ENCODE measurements at places on chromosomes 2 and 18.

DNA sequence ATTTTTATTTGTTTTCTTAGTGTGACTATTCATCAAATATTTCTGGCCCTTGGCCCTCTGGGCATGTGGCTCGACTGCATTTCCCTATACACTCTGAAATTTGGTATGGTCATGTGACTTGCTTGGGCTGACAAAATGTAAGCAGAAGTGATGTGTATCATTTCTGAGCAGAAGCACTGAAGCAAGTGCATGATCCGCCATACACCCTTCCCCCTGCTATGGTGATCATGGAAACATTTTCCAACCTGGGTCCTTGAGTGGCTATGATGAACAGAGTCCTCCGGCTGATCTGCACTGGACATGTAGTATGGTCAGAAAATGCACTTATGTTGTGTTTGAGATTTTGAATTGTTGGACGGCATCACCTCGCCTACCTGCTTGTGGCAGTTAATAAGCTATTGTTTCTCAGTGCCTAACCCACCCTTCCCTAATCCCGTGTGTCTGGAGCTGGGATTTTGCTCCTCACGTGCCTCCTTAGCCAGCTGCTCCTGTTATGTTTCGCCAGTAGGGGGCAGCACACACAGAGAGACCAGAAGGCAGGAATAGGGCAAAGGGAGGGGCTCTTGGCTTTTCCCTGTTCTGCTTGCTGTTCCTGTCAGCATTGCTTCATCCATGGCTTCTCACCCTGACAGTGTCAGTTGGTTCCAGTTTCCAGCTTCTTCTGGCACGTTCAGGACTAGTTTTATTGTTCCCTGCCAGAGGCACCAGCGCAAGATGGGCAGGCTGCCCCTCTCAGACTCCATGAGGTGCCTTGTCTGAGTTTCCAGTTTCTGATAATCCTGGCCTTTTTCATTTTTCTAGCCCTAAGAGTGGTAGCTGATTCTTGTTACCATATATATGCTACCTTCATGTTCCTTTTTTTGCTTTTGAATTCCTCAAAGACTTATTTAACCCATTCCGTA lies 207.4 kb downstream of the ARL6IP6 start:
- peak; percentile 3 for DNase-seq

DNA sequence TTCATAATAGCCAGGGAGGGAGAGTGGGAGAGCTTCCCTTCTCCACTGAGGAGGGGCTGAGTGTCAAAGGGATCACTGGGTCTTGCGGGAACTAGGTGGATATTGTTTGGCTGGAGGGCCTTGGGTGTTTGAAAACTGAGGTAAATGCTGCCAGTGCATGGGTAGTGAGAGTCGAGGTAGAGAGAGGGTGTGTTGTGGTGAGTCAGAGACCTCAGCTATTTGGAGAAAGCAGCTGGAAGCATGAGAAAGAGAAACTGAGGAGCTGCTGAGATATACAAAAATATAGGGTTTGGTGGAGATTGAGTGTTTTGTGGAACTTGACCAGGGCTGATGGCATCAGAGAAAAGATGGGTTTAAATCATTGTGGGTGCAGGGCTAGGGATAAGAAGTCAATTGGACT lies 127.0 kb upstream of the CCDC195 start:
- no peak for DNase-seq

DNA sequence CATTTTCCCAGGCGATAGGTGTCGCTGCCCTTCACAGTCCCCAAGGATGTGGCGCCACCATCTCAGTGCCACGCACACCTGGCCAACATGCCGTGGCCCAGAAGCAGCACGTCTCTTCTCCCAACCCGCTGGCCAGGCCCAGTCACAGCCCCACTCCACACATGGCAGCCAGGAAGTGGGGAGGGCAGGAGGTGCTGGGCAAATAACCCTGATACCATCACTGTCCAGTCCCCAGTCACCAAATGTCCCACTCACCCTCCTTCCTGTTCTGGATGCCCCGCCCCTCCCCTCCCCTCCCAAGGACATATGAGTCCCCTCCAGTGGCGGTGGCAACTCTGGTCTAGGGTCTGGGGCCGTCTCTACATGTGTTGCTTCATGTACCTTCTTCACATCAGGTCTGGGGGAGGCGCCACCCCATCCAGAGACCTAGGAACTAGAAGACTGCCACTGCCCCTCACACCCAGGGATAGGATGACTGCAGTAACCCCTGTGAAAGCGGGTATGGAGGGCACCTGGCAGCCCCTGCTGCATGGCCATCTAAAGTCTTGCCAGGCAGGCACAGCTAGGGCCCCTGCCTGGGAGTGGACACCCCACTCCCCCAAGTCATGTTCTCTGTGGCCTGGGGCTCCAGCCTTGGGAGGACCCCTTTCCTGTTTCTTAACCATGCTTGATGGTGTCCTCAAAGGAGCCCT lies 7.3 kb upstream of the CAPN10 start:
- DNase-seq, result no peak

DNA sequence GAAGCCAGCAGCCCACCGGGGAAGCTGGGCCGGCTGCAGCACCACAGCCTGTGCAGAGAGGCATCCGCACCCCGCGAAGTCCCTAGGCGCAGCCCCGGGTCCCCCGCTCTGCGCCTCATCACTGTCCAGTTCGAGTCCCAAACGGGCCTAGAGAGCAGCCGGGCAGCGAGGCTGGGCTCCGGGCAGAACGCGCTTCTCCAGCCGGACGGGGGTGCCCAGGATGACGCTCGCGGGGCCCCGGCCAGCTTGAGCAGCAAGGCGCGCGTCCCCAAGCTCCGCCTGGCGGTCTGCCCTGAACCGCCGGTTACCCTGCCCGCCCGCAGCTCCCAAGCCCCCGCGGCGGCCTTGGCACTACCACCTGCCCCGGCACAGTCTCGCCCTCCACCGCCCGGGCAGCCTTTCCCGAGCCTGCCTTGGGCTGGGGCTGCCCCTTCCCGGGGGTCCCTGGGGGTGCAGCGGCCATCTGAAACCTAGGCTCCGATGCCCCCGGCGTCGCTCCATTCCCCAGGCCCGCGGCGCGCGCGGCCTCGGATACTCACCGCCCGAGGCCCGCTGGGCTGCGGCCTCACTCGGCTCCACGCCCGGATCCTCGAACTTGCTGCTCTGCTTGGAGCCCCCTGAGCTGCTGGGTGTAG lies 591 bp downstream of the SLC16A14 start:
- DNase-seq, result no peak

GRCh38 chr2:147792966-147793617 lies 51.7 kb upstream of the ACVR2A start:
- no peak for DNase-seq

- DNase-seq, result no peak
Observed at GRCh38 chr2:135825550-135826176, 11.3 kb downstream of the LCT start.

GRCh38 chr18:8943900-8944870 lies 158.3 kb upstream of the NDUFV2 start:
- DNase-seq, result no peak

DNA sequence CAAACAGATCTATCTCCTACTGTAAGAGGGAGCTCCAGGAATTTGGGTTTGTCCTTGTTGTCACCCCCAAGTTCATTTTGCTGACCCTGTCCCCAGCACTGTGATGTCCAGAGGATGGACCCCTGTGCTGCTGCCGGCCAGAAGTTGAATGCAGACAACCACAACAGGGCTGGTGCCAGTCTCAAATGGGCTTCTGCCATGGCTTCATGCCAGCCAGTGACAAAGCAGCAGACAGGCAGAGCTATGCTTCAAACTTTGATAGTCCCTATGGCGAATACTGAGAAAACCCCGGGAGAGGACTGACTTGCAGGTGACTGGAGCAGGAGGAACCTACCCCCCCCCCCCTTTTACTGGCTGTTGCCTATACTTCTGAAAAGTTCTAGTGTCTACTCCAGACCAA lies 3.2 kb downstream of the SMAD7 start:
- no peak for DNase-seq

DNA sequence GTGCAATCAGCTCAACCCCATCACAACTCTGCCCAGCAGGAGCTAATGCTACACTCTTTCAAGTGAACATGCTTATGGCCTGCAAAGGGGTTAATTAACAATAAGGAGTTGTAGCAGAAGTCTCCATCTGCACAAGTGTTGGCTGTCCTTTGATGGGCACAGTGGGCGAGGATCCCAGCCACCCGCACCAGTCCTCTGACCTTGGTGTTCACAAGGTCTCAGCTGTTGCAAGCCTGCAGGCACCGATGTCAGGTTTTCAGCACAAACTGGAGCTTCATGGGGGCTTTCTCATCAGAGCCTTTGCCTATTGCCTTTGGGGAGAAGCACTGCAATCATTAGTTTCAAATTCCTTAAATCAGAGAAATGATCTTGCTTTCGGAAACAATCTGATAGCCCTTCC lies 60.9 kb upstream of the TMEM178A start:
- DNase-seq, result no peak

GRCh38 chr18:48836231-48836805 lies 114.4 kb downstream of the SMAD7 start:
- no peak for DNase-seq

- DNase-seq, result no peak
Observed at GRCh38 chr2:68912732-68913131, 40.0 kb downstream of the GKN2 start.

DNA sequence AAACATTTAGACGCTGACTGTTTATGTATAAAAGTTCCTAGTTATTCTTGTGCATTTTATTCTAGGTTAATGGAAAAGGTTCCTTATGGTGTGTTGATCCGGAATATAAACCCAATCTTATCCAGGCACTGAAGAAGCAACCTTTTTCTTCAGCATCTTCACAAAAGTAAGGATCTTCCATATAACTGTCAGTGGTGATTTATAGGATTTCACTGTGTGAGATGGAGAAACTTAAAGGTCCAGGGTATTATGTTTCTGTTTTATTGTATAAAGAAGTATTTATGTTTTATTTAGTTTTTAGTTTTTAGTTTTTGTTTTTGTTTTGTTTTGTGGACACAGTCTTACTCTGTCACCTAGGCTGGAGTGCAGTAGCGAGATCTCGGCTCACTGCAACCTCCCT lies 171.0 kb upstream of the STON1 start:
- DNase-seq, result no peak

DNA sequence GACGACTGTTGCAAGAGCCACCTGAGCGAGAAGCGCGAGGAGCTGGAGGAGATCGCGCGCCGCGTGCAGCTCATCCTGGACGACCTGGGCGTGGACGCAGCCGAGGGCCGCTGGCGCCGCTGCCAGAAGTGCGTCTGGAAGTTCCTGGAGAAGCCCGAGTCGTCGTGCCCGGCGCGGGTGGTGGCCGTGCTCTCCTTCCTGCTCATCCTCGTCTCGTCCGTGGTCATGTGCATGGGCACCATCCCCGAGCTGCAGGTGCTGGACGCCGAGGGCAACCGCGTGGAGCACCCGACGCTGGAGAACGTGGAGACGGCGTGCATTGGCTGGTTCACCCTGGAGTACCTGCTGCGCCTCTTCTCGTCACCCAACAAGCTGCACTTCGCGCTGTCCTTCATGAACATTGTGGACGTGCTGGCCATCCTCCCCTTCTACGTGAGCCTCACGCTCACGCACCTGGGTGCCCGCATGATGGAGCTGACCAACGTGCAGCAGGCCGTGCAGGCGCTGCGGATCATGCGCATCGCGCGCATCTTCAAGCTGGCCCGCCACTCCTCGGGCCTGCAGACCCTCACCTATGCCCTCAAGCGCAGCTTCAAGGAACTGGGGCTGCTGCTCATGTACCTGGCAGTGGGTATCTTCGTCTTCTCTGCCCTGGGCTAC lies 1.2 kb downstream of the KCNF1 start:
- DNase-seq, result no peak

- DNase-seq, result no peak
Observed at GRCh38 chr18:70295192-70296188, 6.6 kb downstream of the SOCS6 start.

DNA sequence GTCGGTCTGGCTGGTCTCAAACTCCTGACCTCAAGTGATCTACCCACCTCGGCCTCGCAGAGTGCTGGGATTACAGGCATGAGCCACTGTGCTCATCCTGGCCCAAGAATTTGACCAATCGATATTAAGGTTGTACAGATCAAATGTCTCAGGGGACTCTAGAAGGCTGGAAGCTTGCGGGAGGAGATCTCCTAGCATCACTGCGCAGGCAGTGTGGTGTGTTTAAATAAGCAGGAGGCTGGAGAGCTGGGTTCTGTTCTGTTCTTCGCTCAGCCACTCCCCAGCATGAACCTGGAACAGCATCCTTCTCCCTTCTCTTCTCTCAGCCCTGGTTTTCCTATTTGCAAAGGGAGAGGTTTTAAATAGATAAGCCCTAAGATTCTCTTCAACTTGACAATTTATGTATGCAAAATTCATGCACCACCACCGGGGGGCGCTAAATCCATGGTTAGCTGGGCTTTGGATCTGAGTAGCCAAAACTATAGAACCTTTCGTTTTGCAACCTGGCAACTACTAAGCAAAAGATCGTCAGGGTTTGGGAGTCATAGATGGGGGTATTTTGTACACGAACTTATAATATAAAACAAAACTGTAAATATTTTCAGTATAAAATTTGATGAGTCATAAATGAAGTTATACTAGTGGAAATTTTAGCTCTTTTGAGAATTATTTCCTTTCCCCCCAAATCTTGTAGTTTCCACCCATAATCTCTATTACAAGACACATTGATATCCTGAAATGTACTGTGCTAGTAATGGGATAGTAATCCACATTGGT lies 60.6 kb downstream of the SLC16A14 start:
- peak; percentile 83 for DNase-seq

GRCh38 chr18:10558967-10559298 lies 33.1 kb downstream of the NAPG start:
- no peak for DNase-seq

DNA sequence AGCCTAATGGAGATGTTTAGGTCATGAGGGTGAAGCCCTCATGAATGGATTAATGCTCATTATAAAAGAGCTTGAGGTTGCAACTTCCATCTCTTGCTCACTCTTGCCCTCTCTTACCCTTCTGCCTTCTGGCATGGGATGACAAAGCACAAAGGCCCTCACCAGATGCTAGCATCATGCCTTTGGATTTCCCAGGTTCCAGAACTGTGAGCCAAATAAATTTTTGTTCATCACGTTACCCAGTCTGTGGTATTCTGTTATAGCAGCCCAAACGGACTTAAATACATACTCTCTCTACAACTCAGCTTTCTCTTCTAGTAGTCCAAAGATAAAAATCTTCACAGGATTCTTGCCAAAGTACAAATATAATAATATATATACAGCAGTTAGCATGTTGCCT lies 75.8 kb downstream of the LNPK start:
- no peak for DNase-seq

DNA sequence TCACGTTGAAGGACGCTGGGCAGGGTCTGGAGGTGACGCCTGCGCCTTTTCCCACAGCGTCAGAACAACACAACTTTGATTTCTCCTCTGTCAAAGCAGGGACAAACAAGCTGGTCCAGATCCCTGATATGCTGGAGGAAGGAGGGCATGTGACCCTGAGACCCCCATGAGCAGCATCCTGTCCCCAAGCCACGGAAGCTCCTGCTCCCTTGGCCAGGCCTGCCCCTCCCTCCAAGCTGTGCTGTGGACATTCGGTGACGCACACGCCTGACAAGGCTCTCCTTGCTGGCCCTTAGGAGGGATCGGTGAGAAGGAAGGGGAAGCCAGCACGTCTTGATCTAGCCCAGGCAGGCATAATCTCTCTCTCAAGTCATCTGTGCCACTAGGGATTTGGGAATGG lies 11.3 kb downstream of the MLPH start:
- no peak for DNase-seq
